ENCODE measurements at places on chromosomes 3 and 15.

DNA sequence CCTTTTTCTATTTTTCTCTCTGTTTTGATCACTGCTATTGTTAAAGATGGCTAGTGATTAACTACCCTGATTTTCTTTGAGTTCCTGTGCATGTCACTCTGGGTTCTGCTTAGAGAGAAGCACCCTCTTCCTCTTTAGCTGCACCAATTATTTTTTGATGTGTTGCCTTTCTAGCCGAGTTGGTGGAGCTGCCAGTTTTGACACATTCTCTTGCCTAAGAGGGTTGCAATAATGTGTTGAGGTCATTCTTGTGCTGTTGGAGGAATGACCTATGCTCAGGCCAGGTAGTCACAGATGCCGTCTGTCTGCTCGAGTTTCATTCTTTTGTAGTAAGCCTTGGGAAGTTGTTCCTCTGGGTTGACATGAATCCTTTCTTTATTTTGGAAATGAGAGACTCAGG lies 84.6 kb upstream of the DPH6 start:
- no peak for DNase-seq

- DNase-seq: no peak
Observed at GRCh38 chr3:66638717-66639116, 137.9 kb upstream of the LRIG1 start.

DNA sequence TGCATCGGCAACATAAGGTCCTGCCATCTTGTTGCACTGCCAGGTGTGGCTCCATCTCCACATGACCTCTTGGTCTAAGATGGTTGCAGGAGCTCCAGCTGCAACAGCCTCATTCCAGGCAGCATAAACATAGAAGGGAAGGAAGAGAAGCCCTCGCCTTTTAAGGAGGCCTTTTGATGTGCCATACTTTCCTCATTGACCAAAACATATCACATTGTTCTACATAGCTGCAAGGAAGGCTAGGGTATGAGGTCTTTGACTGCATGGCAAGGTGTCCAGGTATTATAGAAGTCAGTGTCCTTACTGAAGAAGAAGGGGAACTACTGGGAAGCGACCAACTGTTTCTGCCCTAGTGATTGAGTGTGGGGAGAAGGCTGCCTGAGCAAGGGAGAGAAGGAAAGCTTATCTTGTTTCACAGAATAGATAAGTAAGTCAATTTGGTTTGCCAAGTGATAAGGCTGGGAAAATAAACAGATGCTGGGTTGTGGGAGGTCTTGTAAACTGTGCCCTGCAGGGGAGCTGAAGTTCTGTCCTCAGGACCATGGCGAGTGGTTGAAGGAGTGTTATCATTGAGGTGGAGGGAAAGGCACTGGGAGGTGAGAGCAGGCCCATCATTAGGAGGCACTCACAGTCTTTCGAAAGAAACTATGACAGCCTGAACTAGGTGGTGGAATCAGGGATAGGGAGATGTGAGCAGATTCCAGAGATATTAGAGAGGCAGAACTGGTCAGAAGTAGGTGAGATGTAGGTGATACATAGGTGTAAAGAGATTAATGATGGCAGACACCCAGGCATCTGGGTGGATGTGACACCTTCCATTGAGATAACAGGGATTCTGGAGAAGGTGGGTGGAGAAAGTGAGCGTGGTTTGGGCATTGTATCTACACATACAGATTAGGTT lies 93.8 kb upstream of the IGF1R start:
- no peak for DNase-seq

GRCh38 chr3:122183893-122184590 lies 574 bp downstream of the CASR start:
- no peak for DNase-seq

DNA sequence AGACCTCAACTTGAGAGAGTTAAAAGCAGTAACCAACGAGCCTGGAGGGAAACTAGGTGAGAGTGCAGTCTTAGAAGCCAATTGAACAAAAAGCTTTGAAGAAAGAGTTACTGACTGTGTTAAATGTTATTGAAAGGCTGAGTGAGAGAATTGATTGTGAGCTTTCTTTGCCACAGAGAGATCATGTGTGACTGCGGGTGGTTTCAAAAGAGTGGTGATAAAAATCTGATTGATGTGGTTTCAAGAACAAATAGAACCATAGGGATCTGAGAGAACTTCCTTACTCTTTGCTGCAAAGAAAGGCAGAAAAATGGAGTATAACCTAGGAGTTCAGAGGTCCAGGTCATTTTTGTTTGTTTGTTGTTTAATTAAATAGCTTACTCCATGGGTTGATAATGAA lies 759.9 kb upstream of the ALCAM start:
- DNase-seq: no peak

- no peak for DNase-seq
Observed at GRCh38 chr3:62032738-62033137, 340.6 kb downstream of the FEZF2 start.

DNA sequence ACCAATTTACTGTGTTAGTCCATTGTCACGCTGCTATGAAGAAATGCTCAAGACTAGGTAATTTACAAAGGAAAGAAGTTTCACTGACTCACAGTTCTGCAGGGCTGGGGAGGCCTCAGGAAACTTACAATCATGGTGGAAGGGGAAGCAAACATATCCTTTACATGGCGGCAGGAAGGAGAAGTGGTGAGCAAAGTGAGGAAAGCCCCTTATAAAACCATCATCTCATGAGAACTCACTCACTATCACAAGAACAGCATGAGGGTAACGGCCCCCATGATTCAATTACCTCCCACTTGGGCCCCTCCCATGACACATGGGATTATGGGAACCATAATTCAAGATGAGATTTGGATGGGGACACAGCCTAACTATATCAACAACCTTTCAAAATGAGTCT lies 20.2 kb downstream of the USF3 start:
- DNase-seq: no peak

DNA sequence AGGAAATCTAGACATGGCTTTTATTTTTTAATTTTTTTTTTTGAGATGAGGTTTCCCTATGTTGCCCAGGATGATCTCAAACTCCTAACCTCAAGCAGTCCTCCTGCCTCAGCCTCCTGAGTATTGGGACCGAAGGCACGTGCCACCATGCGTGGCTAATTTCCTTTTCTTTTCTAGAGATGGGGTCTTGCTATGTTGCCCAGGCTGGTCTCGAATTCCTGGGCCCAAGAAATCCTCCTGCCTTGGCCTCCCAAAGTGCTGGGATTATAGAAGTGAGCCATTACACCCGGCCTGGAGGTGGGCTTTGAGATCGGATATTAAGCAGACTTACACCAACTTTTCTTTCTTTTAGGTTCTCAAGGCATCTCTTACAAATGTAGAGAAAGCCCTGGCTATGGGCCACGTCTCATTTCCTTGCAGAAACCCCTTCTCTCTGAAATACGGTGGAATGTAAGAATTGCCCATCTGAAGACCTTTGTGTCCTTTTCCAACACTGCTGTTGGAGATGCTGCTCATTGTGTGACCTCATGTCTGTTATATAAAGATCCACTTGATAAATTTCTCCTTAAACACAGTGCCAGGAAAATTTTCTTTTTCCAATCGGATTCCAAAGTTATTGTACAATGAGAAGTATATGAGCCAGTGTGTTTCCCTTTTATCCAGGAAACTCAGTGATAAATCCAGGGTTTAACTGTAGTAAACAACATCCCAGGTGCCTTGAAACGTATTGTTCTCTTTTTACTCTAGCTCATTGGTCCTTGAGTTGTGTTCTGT lies 36.8 kb upstream of the CFAP161 start:
- DNase-seq: no peak

DNA sequence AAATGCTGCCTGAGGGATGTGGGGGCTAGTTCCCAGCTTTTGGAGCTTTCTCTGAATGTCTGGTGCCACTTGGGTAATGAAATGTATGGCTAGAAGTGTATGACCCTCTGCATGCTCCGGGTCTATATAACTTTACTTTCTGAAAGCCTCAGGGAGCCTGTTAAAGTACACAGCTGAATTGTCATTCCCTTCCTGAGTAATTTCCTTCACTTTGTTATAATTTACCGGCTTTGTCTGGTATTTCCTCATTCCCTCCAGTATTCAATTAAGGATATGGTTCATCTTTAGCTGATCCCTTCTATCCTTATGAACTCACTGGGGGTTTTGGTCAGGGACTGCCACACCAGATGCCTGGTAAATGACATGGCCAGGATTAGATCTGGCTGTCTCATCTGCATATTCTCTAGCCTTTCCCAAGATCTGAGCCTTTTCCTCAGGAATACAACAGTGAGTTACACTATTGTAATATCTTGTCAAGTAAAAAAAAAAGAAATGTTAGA lies 620.3 kb downstream of the ZPLD1 start:
- no peak for DNase-seq

- DNase-seq: no peak
Observed at GRCh38 chr3:184345317-184346144, 8.1 kb downstream of the FAM131A start.

GRCh38 chr3:110895054-110895453 lies 176.6 kb upstream of the NECTIN3 start:
- DNase-seq: no peak

- DNase-seq: no peak
Observed at GRCh38 chr3:112605285-112605684, 35.7 kb downstream of the CCDC80 start.

DNA sequence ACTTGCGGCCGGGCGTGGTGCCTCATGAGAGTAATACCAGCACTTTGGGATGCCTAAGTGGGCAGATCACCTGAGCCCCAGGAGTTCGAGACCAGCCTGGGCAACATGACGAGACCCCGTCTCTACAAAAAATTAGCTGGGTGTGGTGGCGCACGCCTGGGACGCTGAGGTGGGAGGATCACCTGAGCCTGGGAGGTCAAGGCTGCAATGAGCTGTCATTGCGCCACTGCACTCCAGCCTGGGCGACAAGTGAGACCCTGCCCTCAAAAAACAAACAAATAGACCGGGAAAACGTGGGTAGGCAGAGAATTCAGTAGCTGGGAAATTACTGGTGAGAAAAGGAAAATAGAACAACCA lies 667 bp downstream of the UMPS start:
- peak; percentile 34 for DNase-seq

GRCh38 chr3:149339931-149340309 lies 6.5 kb upstream of the TM4SF18 start:
- no peak for DNase-seq

DNA sequence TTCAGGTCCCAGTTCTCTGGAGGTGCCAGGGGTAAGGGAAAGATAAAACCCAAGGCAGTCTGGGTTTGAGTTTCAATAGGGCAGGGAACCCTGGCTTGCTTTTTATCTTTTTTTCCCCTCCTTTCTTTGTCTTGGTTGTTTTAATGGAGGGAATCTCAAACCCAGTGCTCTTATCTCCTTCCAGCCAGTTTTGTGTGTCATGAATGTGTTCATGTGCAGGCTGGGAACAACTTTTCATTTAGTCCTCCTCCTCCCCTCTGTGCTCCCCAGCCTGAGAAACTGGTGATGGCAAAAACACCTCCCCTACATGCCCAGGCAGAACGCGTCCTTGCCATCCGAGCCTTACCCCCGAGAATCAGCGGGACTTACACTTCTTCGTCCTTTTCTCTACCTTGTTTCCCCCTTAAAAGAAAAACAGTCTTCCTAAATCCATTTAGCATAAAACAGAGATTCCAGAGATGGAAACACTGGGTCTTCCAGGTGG lies 10.9 kb downstream of the SEMA3G start:
- no peak for DNase-seq

GRCh38 chr15:100880897-100881242 lies 1.2 kb downstream of the ALDH1A3 start:
- no peak for DNase-seq

DNA sequence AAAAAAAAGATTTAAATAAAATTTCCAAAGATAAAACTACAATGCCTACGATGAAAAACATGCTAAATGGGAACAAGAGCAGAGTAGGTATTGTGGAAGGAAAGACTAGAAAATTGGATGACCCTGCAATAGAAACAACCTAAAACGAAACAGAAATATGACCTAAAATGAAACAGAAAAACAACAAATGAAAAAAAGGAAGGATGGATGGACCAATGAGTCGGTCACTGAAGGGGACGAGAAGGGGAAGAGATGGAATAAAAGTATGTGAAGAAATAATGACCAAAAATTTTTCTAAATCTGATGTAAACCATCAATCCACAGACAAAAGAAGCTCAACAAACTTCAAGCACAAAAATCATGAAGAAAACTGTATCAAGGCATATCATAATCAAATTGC lies 44.8 kb downstream of the TBC1D2B start:
- no peak for DNase-seq

DNA sequence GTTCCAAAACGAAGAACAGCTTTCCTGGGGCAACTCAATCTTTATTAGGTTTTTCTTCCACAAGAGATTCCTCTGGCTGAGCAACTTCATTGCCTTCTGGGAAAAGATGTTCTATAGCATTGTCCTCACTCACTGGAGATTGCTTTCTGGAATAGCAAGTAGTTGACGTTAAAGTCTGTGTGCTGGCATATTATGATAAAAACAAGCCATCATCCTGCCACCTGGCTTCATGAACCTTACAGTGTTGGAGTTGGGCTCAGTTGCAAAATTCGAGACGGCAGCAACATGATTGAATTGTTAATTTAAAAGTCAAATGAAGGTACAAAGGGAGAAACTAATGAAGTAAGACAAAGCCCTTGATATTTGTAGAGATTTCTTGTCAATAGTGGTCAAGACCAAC lies 140.5 kb upstream of the PEX5L start:
- DNase-seq: no peak

DNA sequence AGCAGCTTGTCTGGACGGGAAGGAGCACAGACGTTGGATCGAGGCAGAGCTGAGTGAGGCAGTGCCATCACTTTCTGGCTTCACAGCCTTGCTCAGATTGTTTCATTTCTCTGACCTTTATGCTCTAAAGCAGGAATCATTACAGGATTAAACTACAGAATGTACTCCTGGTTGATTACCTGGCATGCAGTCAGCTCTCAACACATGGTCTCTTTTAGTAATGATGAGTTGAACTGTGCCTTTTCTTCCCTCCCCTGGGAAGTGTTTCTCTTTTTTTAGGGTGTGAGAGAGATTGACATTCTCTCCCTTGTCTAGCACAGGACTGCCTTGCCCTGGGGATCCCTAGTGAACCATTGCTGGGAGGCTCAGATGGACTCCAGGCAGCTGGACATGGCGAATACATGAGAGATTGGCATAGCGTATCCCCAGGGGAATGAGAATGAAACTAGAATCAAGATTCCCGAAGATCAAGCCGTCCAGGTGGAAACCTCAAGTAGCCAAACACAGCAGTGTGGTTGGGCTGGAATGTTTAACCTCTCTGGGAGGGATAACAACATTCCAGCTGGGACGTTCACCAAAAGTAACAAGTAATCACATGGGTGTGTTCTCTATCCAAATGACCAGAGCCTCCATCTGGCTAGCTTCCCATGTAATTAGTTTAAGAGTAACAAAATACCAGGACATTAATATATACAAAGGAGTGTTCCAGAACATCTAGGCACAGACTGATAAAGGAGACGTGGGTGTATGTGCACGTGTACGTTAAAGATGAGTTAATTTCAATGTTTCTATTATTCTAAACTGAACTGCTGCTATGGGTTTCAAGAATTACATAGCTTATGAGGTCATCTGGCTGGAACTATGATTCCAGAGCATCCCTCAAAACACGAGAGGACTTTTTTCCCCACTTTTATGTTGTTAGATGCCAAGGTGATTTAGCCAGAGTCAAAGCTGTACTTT lies 118.6 kb upstream of the NR2E3 start:
- DNase-seq: no peak
